Stimulated activated naive CD4-positive, alpha-beta T cell treated with Interleukin-2 at 50 U/mL for 16 hours (primary cell): ENCODE measurements at places on chromosomes 2 and 18.

- DNase-seq: no peak
These were observed 224.6 kb downstream of the C1D start for GRCh38 chr2:67838205-67838604.

GRCh38 chr2:33420726-33421125 is 55.7 kb upstream of the RASGRP3 start:
- DNase-seq: no peak

DNA sequence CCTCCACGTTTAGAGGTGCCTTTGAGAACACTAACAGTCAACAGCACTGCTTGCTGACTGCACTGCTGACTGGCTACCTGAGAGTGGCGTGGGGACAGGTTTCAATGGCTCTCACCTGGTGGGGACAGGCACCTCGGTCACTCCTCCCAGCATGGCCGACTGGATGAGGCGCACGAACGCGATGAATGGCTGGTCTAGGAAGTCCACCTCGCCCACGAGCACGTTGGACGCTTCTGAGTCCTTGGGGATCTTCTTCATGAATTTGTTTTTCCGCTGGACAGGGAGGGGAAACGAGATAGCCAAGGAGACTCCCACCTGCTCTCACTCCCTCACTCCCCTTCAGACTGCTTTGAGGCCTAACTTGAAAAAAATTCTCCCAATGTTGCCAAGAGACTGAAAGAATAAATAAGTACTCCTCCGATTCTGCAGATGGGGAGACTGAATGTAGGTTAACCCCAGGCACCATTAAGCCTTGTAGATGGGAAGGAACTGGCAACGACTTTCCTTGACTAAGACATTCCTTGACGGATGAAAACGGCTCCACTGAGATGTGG is 57.3 kb downstream of the MTHFD2 start:
- no peak for DNase-seq

DNA sequence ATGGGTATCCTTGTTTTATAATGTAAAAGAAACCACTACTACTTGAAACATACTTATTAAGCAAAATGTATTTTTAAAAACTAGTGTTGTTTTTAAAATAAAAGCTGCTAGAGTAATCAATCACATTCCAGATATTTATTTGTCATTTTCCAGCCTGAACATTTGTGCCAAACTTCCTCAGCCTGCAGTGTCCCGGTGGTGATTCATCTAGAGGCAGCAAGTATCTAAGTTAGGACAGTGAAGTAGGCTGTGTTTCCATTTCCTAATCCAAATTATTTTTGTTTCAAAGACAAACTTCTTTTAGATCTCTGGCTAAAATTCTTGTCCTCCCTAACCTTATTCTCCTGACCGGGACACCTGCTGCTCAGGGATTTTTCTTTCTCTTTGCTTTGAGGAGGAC is 12.8 kb upstream of the GCG start:
- DNase-seq: no peak

- no peak for DNase-seq
These were observed 446.3 kb downstream of the LPIN1 start for GRCh38 chr2:12192762-12193161.

DNA sequence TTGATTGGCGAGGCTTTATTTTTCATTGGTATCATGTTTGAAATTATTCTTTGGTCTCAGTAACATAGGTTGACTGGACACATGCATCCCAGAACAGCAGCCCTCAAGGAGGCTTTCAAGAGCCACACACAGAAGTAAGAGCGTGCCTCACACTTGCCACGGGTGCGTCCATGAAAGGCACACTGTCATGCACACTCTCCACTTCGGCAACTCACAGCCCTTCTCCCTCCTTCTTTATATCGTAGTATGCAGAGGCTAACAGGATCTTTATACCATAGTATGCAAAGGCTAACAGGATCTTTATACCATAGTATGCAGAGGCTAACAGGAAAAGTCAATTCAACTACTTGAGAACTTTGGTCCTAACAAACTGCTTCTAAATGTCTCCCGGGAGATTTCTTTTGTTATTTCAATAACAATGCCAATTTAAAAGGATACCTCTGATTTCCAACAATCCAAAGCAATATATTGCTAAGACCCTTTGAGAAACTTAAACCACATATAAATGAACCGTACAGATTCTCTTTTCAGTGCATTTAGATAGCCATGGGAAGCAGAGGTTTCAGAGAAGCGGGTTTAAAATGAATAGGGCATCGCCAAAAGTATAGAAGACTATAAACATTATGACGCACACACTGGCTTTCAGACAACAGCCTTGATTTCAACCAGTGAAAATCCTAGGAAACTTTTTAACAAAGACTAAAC is 26.5 kb upstream of the ZNF516 start:
- no peak for DNase-seq

DNA sequence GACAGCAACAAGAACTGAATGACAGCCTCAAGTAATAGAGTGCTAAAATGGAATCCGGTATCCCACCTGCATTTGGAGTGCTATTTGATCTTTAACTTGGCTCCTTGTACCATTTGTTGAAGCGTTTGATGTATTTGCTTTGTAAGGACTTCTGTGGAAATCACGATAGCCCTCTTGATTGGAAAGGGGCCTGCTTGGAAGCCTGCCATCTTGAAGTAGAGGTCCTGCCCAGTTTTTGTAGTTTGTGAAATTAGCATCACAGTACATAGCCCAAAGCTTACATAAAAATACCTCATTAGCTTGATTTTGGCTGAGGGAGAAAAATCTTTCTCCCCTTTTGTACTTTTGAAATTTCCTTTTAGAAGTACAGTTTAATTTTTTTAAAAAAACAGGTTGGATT is 2.7 kb downstream of the CDCA7 start:
- no peak for DNase-seq

DNA sequence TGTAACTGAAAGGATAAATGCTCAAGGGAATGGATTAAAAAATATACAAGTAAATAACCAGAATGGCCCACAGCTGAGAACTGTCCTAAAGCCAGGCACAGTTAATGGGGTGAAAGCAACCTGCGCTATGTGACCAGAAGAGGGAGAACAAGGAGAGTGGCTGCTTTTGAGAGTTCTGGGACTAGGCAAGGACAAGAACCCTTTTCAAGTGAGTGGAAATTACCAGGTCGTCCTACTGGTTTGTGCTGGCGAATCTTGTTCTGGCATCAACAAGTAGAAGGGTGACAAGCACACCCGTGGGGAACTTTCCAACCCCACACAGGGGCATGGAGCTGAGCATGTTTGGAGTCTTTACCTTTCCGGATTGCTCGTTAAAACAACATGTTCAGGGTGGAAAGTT is 82.8 kb downstream of the TMEM17 start:
- DNase-seq: no peak

GRCh38 chr2:112001136-112001715 is 53.8 kb upstream of the TMEM87B start:
- DNase-seq: no peak

- DNase-seq: no peak
These were observed 145.9 kb downstream of the COPS8 start for GRCh38 chr2:237231593-237231992.

DNA sequence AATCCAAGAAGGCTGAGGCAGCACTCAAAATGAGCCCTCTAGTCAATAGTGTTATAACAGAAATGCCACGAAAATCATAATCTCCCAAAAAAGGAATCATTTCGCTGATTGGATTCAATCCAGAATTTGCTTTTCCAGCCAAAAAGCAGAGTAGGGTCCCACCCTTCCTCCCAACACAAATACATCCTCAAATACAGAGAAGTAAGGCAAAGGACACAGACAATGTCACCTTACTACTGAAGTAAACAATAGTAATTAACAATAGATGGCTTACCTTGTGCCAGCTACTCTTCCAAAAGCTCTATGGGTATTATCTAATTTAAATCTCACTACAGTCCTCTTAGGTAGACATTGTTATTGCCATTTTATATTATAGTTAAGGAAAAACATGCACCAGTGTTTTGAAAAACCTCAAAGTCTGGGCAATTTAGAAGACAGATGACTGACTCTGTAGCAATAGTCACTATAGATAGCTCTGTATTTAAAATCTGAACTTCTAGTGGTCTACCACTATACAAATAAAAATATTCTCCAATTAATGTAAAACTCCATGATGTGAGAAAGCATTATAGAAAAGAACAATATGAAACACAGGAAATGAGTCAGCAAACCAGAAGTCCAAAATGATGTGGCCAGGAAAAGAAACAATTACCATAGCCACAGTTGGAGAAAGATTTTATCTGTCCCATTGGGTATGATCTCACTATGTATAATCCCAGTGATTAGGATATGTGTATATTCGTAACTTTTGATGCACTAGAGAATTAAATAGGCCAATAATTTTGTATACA is 305.0 kb upstream of the ERBB4 start:
- DNase-seq: no peak
